ENCODE measurements at places on chromosomes 5 and 9. TPM values are rescaled to one million over a fixed set of nuclear protein-coding genes. Genes with fewer than 3 reads are reported as not detected.

DNA sequence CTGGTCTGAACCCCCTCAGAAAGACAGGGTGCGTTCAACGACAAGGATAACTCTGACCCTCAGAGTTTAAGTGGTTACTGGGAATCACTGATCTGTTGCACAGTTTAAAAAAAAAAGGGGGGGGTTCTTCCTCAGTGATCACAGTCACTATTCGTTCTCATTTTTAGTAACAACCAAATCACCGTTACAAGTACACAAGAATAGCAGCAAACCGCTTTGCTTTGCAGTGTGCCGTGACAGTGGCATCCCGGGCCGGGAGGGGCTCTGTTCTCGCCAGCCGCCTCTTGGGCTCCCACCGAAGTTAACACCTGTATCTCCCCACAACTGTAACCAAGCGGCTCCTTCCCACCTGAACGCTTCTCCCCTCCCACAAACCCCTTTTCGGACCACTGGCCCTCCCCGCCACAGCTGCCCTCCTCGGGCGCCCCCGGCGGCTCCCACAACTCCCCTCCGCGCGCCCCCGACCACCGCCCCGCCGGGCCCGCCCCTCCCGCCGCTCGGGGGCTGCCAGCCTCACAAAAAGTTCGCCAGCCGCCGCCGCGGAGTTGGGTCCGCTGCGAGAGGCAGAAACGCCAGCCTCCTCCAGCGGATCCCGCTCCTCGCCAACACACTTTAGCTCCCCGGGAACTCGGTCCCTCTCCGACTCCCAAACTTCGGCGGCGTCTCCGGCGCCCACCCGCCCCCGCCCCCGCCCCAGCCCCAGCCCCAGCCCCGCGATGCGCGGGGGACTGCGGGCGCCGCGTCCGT lies 1.2 kb downstream of the SSBP2 start:
- peak; percentile 65 for DNase-seq

DNA sequence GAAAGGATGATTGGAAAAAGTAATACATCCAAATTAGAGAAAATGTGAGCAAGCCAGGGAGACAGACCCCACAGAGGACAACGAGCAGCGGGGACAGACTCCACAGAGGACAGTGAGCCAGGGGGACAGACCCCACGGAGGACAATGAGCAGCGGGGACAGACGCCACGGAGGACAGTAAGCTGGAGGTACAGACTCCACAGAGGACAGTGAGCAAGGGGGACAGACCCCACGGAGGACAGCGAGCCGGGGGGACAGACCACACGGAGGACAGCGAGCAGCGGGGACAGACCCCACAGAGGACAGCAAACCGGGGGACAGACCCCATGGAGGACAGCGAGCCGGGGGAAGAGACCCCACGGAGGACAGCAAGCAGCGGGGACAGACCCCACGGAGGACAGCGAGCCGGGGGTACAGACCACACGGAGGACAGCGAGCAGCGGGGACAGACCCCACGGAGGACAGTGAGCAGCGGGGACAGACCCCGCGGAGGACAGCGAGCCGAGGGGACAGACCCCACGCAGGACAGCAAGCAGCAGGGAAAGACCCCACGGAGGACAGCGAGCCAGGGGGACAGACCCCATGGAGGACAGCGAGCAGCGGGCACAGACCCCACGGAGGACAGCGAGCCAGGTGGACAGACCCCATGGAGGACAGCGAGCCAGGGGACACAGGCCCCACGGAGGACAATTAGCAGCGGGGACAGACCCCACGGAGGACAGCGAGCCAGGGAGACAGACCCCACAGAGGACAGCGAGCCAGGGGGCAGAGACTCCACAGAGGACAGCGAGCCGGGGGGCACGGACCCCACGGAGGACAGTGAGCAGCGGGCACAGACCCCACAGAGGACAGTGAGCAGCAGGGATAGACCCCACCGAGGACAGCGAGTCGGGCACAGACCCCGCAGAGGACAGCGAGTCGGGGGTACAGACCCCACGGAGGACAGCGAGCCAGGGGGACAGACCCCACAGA lies 1.9 kb upstream of the ZDHHC11 start:
- DNase-seq: no peak

The KIF27 gene
- 12.5 TPM for total RNA-seq

DNA sequence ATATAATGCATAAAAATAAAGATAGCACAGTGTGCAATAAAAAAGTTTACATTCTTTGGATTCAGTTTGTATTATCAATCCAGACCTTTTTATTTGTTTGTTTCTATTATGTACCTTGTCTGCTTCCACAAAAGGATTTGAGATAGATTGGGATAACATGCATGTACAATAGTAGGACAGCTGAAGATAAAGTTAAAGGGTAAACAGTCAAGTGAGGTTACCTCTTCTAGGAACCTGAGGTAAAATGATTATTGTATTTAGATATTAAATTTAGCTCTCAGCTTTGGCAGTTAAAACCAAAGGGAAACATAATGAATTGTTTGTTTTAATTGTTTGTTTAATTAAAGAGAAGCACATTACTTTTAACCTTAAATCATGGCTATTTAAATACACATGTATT lies 81.7 kb downstream of the ZCCHC7 start:
- no peak for DNase-seq

GRCh38 chr5:112929336-112930081 lies 7.5 kb upstream of the REEP5 start:
- DNase-seq: no peak

DNA sequence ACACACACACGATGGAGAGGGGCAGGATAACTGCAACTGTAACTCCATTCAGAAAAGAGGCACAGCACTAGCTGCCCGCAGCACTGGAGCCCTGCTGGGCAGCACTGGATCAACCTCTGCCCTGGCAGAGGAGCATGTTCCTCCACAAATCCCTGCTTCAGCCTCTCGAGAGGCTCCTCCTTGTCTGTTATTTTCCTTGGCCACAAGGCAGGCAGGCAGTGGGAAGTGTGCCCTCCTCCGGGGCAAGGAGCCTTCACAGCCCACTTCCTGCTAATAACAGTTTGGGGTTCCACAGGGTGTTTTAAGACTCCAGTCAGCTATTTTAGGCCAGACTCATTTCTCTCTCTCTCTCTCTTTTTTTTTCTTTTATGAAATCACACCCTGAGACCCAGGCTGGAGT lies 11.8 kb downstream of the FXN start:
- DNase-seq: no peak

DNA sequence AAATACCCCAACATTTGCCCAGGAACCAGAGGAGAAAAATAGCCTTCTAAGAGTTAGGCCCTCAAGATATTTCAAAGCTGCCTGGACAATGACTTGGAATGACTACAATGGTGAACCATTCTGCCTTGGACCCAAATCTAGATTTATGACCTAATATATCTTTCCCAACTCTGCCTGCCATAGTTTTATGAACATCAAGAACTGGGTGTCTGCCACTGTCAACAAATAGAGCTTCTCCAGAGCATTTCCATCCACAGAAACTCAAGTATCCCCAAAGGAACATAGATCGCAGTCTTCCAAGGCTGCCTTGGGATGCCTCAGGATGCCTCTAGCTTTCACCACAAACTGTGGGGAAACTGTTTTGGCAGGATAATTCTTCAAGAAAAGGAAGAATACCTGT lies 48.2 kb upstream of the NFIB start:
- no peak for DNase-seq

GRCh38 chr9:3980771-3981170 lies 319.1 kb downstream of the GLIS3 start:
- peak; percentile 67 for DNase-seq

The FOXI1 gene
- total RNA-seq: not detected

DNA sequence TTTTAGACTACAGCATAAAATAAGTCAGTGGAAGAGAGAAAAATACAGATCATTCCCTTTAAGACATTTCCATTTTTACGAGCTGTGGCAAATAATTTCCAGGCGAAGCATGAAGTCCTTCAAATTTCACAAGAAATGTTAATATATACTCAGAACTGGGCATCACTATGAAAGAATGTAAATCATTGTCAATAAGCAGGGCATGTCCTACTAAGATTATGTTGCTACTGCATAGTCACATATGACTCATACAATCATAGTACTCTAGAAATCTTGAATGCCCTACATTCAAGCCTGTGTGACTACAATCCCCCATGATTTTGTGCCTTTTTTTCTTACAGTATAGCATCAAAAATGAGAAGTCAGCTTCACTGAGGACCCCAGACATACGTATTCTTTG lies 485.2 kb upstream of the FTMT start:
- no peak for DNase-seq

DNA sequence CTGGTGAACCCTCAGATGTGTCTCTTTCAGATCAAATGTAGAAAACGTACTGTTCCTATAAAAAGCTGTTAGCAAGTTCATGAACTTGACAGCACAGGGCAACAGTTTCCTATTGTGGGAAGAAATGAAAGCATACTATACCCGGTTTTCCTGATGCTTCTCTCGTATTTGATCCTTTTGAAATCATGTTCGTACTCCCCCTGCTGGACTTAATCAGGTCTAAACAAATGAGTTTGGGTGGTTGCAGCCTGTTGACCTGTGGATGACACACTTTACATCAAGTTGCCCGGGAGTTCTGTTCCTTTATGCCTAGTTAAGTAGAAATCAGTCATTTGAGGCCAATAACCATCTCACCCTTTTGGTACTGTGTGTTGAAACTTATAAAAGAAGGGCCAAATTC lies 1992.3 kb downstream of the MAT2B start:
- no peak for DNase-seq

DNA sequence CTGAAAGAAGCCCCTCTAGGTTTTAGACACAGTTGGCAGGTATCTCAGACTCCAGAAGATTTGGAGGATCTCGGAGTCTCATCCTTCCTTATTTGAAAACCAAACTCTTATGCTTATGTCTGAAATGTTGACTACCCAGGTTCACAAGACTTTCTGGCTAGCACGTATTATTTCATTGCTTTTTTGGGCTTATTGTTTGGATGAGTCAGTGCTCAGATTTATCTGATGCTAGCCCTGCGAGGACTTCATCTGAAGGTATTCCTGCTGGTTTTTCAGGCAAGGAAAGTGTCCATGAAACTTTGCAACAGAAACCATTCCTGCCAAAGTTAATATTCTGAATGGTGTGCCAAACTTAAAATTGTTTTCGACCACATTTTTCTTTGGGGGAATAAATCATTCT lies 8.5 kb downstream of the OSTF1 start:
- DNase-seq: no peak

DNA sequence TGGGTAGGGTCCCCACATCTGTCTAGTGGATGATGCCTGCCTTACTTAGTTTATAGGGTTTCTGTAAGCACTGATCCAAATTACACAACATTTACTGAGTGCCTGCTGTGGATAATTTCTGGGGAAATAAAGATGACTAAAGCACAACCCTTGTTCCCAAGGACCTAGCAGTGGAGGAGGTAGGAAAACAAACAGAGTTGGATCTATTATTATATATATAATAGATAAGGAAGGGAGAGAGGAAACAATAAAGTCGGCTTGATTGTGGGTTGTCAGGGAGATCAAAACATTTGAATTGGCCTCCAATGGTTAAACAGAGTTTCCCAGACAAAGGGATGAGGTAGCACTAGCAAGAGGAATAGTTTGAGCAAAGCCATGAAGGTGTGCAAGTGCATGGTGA lies 14.0 kb downstream of the IL33 start:
- DNase-seq: no peak

- no peak for DNase-seq
These were observed 112.2 kb downstream of the C9orf152 start for GRCh38 chr9:110095776-110096175.

DNA sequence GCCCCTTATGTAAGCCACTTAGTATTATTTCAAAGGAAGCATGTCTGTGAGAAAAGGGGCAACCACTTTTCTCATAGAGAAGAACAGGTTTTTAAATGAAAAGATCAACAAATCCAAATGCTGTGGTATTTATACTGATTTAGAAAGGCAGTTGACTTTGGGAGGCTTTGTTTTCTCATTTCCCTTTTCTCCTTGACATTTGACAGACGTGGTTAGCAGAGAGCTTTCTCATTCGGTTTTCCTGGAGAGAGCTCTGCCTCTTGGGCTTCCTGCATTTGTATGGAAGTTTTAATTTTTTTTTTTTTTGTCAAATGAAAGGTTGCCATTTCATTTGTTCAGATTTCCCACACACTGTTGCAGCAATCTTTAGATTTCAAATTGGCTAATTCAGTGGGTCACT lies 62.5 kb downstream of the EXOSC2 start:
- no peak for DNase-seq

DNA sequence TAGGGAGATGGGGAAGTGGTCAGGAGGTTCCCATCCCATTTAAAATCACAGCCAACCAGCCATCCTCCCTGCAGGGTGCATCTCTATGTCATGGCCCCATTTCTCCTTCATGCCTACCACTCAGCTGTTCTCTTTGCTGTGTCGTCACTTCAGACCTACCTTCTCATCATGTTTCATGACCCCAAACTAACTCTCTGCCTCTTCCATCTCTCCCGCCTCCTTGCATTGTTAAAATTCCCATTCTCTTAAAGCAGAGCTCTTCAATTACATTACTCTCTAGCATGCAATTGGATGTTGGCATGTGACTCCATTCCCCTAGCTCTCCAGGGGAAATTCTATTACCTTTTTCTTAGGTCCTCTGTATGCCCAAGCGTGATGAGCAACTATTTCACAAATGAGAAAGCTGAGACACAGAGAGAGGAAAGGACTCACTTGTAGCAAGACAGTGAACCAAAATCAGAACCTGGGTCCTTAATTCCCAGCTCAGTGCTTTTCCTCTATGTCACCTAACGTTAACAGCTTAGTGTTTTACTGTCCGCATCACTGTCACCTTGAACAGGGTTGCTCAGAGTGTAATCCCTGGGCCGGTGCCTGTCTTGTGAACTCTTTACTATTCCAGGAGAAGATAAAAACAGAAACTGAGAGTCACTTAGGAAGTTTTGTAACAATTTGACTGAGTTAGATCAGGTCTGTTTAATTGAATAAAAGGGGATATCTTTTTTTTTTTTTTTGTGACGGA lies 28.1 kb downstream of the PDE6A start:
- no peak for DNase-seq

The SLC12A7 gene
- 25.2 TPM for total RNA-seq

- DNase-seq: no peak
These were observed 149.4 kb upstream of the PITX1 start for GRCh38 chr5:135183464-135183863.

DNA sequence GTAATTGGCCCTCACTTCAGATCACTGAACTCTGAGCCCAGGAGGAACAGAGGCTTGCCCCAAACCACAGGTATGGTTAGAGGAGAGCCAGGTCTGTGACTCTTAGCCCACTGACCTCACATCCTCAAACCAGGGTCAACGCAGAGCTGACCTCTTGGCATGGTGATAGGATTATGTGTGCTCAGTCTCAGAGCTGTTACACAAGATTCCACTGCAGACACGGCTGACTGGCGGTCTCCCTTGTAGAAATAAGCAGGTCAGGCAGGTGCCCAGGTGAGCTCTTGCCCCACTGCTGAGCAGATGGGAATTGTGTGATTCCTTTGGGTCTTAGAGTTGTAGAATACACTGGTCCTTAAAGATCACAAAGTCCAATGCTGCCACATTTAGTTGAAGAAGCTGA lies 66.0 kb upstream of the PITX1 start:
- DNase-seq: no peak

GRCh38 chr9:84318981-84319380 lies 21.6 kb downstream of the SLC28A3 start:
- no peak for DNase-seq

- peak; percentile 1 for DNase-seq
These were observed 324.4 kb upstream of the ARRDC3 start for GRCh38 chr5:91707521-91707841.
